ENCODE measurements at places on chromosomes 7 and 10. TPM values are rescaled to one million over a fixed set of nuclear protein-coding genes. Genes with fewer than 3 reads are reported as not detected.

HOXA5 gene
- total RNA-seq, result 134 TPM

LUC7L2 gene
- total RNA-seq, result 30.0 TPM

LIPF gene
- total RNA-seq, result not detected

HIPK2 gene
- 45.4 TPM for total RNA-seq

CAMK2G gene
- 14.7 TPM for total RNA-seq

AIFM2 gene
- 7.2 TPM for total RNA-seq

GTF2IRD1 gene
- 16.5 TPM for total RNA-seq

Measured in epithelial cell of alveolus of lung (primary cell).